ENCODE measurements at places on chromosomes 5 and 9. TPM values are rescaled to one million over a fixed set of nuclear protein-coding genes. Genes with fewer than 3 reads are reported as not detected.

DNA sequence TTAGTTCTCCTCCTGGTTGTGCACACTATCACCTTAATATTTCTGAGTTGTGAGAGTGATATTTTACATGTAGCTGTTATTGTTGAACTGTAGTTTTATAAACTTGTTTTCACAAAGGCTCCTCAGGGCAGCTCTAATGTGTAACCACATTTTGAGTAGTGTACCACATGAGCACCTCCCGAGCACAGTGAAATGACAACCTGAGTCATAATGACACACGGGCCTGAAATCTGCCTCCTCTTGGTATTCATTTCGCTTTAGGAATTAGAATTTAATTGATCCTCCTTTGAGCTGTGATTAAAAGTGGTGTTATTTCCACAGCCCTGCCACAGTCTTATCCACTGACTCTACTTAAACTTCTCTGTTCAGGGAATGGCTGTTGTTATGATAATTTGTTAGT lies 7.9 kb downstream of the MTRR start:
- no peak for DNase-seq

GRCh38 chr5:172110921-172111851 lies 76.8 kb downstream of the STK10 start:
- no peak for DNase-seq

GRCh38 chr5:135822959-135823358 lies 11.5 kb upstream of the SLC25A48 start:
- no peak for DNase-seq

ZNG1E gene
- total RNA-seq = 29.6 TPM

DNA sequence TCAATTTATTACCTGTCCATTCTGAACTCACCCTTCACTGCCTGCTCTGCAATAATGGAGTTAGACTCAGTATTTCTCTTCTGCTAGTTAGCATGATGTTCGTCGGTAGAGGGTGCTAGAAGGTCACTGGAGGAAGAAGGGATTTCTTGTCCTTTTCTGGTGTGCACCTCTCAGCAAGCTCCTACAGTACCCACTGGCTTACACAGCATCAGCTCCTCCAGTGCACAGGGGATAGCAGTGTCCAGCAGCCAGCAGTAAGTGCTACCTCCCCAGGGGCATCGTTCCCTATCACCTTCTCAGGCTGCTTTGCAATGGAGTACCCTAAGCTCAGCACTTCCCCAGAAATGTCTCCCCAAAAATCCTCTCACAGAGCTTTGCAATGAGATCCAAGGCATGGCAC lies 45.9 kb upstream of the APC start:
- DNase-seq = no peak

DNA sequence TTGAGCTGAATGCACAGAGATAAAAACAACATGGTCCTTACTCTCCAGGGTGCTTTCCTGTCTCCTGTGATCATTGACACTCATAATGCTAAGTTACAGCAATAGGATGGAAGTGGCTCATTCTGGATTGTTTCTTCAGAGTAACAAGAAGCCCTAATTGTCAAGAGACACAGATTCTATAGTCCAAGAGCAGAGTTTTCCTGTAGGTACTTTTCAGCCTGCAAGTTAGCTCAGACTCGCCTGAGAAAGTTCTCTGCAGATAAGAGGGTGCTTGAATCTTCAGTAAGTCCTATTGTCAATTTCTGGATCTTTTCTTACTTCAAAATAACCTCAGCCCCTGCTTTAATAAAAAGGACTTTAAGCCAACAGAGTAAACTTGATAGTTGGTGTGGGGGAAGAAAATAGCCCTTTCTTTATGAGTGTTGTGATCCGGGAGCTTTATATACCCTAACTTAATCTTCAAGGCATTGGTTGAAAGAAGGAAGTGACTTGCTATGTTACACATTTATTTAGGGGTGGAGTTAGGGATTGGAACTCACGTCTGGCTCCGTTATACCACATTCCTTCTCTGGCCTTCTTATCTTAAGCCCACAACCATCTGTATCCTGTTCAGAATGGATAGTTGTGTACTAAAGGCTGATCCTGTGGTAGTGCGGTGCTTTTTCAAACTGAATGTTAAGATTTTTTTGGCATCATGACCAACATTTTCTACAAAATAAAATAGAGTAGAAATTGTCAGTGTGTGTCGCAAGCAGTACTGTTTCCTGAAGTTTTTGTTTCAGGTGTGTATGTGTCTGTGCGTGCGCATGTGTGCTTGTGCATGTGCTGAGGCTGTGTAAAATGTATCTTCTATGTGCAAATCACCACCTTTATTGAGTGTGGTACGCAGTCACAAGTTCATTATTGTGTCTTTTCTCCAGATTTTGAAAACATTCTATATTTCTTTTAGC lies 173.9 kb downstream of the WDR70 start:
- DNase-seq = no peak

DNA sequence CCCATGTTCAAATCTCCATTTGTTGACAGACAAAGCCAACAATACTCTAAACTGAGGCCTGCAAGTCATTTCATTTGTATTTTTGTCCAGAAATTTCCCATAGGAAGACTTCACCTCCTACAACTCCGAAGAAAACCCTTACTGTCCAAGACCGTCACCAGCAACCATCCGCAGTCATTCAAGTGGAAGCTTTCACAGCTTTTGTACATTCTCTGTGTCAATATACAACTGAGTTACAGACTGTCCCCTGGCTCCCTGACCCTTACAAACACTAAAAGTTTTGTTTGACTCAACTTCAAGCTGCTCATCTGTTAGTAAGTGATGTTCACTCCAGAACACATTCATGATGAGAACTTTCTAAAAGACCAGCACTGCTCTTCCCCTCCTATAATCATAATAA lies 210.1 kb downstream of the DEPDC1B start:
- DNase-seq = no peak

GRCh38 chr5:130528474-130528873 lies 624.2 kb downstream of the CHSY3 start:
- DNase-seq = no peak

- DNase-seq = no peak
These were observed 15.0 kb upstream of the FBP1 start for GRCh38 chr9:94654165-94654894.

GRCh38 chr9:104997536-104997935 lies 69.6 kb upstream of the ABCA1 start:
- no peak for DNase-seq

SPOCK1 gene
- total RNA-seq = 50.7 TPM

- no peak for DNase-seq
These were observed 460.2 kb downstream of the ICE1 start for GRCh38 chr5:5882706-5883105.

All from omental fat pad (tissue), 4 donors.